ENCODE measurements at places on chromosomes 5 and 9.

GRCh38 chr5:38258042-38258318 lies 379 bp upstream of the EGFLAM start:
- DNase-seq, result peak; percentile 5

DNA sequence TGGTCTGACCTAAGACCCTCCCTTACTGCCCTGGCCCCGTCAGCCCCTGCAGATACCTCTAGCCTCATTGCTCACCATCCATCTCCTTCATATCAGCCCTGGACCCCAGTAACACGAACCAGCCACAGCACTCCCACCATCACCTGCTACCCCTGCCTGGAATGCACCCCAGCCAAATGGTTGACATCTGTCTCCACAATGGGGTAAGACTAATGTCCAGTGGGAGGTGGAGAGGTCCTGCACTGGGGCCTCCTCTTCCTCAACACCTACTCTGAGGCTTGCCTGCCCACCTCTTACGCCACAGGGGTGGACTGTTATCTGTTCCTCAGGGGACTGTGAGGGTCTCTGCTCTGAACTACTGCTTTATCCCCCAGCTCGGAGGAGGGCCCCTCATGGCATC lies 12.1 kb downstream of the CSF2 start:
- DNase-seq, result no peak

DNA sequence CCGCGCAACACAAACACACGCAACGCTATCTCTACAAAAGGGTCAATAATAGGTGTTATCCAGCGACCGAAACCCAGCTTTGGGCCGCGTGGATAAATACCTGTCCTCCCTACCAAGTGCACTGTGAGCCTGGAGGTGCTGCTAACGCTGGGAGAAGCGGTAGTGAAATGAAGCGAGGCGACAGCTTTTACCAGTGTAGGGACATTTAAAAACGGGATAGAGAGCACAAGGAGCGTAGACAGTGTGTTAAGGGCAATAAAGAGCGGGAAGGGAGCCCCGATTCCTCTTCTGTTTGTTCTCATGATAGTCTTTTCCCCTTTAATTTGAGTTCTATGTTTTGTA lies 421 bp upstream of the DEPDC1B start:
- no peak for DNase-seq

DNA sequence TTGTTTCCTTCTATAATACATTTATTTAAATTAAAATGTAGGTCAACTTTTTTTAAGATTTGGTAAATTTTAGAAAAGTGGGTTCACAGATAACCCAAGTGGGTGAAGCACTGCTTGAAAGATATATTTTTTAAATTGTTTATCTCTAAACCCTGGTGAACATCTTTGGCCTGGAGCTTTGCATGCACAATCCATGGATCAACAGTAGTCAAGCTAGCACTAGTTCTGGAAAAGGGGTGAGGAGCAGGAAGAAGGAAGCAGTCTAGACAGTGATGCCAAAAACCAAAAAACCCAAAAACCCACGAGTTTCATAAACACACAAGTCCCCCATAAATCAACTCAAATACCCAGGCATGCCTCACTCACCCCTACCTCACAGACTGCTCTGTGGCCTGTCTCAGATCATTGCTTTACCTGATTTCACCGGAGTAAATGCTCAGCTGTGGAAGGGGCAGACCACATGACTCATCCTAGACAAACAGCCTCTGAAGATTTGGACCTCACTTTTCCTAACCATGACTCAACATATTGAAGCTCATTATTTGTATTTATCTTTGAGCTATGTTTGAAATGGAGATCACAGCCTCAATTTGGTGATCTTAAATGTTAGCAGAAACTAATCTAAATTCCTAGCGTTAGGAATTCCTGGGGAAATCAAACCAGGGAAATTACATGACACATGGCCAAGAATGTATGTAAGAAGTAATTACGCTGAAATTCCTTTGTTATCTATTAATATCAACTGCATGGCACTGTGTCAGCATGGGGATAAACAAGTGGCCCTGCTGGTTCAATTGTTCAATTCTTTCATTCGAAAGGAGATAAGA lies 149.6 kb downstream of the ZNF608 start:
- DNase-seq, result peak; percentile 31

DNA sequence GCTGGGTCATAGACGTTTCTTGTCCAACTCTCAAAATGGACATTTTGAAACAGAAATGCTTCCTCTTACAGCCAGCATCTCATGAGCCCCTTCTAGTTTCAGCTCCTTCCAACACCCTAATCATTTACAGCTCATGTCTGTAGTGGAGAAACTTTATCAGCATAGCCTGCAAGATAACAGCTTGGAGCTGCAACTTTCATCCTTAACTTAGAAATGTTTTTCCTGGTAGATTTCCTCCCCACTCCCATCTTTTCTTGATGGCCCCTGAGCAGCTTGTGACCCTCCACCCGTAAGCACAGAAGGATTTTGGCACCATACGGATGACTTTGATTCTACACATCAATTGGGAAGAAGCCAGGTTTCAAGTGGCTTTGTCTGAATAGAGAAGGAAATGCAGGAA lies 53.5 kb upstream of the TGFBR1 start:
- DNase-seq, result peak; percentile 11

GRCh38 chr5:178237431-178238312 lies 5.1 kb upstream of the PHYKPL start:
- peak; percentile 74 for DNase-seq

GRCh38 chr9:89046832-89047231 lies 55.6 kb downstream of the S1PR3 start:
- DNase-seq, result no peak

GRCh38 chr5:2797160-2797559 lies 45.7 kb upstream of the IRX2 start:
- DNase-seq, result no peak

GRCh38 chr9:76445976-76446375 lies 13.0 kb upstream of the GCNT1 start:
- no peak for DNase-seq

GRCh38 chr5:144189800-144190429 lies 19.2 kb downstream of the KCTD16 start:
- peak; percentile 93 for DNase-seq

DNA sequence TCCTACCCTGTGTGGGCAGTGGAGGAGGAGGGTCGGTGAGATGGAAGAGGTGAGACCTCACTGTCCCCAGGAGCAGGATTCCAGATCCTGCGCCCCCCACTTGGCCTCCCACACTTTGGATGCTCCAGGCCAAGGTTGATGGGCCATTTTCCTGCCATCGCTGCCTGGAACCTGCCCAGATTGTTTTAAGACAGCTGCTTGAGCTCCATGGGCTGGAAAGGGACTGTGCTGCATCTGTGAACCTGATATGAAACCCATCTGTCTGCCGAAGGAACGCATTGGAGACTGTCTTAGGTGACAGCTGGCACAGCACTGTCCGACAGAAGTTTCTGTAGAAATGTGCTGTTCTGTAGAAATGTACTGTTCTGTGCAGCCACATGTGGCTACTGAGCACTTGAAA lies 72.7 kb upstream of the SLC25A48 start:
- DNase-seq, result no peak

- DNase-seq, result no peak
These were observed 13.3 kb downstream of the PHF2 start for GRCh38 chr9:93589688-93590087.

DNA sequence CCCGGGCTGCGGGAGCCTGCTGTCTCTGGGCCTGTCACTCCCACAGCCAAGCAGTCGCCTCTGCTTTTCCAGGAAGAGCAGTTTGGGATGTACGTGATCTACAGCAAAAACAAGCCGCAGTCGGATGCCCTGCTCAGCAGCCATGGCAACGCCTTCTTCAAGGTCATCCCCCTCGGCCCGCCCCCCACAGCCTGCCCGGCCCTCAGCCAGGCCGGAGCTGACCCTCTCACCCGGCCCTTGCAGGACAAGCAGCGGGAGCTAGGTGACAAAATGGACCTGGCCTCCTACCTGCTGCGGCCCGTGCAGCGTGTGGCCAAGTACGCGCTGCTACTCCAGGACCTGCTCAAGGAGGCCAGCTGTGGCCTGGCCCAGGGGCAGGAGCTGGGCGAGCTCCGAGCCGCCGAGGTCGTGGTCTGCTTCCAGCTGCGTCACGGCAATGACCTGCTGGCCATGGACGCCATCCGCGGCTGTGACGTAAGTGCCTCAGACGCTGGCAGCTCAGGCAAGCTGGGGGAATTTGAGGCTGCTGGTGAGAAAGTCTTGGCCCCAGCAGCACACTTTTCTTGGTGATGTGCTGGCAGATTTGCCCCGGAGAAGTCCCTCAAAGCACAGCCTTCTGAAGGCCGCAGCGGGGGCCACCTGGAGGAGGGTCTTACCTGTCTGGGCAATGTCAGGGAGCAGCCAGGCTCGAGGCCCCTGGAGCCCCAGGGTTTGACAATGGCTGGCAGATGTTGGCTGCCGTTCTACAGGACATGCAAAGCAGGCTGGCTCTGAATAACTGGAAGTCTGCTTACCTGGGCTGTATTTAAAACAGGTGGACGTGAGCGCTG lies 20.1 kb upstream of the LRRC14B start:
- DNase-seq, result no peak

- no peak for DNase-seq
These were observed 38.6 kb downstream of the GRAMD2B start for GRCh38 chr5:126461838-126462237.

- no peak for DNase-seq
These were observed 298.1 kb downstream of the CETN3 start for GRCh38 chr5:90111364-90112032.

- DNase-seq, result no peak
These were observed 10.2 kb upstream of the NFIB start for GRCh38 chr9:14323985-14324650.

DNA sequence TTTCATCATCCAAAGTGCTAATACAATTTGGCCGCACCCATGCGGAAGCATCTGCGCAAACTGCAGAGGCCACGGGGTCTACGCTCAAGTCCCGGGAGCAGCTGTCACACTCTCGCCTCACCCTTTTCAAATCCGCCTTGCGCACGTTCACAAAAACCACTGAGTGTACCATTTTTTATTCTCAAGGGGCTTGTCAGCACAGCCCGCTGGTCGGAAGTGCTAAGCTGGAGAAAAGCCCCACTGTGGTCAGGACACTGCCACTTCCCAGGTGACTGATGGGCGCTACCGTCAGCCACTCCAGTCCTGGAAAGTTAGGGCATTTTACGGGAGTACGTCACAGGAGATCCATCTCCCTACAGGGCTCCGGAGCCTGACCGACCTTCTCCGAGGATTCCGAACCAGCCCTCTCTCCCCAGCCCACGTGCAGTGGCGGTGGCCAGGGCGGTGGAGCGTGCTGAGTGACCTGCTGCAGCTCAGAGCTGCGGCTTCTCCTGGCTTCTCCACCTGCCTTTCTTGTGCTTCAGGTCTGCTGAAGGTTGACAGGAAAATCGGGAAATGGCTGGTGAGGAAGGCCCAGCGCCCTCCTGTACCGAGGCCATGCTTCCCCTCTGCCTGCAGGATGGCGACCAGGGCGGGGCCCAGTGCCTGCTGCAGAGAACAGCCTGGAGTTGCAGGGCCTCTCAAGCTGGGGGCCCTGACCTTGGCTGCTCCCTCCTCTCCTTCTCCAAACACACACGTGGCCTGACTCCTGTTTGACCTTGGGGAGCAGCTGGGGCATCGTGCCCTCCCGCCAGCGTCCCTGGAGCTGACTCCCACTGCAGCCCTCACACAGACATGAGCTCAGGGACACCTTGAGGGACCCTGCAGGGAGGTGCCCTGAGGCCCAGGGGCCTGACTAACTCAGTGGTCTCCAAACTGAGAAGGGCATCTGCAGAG lies 14.3 kb downstream of the RASGEF1C start:
- no peak for DNase-seq

DNA sequence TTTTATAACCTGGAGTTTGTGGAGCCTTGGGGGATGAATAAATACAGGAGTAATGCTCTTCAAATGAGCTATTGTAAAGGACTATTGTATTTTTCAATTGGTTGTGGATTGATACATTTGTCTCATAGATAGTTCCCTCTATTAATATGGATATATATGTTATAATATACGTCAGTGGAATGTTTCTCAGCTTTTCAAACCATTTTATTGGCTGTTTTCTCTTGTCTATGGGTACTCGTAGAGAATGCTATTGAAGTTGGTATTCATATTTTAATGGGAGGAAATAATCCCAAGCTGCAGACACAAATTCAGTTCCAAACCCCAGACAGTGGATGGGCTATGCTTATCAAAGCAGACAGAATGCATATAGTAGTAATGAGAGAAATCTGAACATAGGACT lies 181.8 kb upstream of the DAB2 start:
- no peak for DNase-seq

- DNase-seq, result no peak
These were observed 50.3 kb upstream of the C5orf58 start for GRCh38 chr5:170182491-170182890.

GRCh38 chr9:126939821-126940221 lies 25.2 kb downstream of the RALGPS1 start:
- peak; percentile 98 for DNase-seq

DNA sequence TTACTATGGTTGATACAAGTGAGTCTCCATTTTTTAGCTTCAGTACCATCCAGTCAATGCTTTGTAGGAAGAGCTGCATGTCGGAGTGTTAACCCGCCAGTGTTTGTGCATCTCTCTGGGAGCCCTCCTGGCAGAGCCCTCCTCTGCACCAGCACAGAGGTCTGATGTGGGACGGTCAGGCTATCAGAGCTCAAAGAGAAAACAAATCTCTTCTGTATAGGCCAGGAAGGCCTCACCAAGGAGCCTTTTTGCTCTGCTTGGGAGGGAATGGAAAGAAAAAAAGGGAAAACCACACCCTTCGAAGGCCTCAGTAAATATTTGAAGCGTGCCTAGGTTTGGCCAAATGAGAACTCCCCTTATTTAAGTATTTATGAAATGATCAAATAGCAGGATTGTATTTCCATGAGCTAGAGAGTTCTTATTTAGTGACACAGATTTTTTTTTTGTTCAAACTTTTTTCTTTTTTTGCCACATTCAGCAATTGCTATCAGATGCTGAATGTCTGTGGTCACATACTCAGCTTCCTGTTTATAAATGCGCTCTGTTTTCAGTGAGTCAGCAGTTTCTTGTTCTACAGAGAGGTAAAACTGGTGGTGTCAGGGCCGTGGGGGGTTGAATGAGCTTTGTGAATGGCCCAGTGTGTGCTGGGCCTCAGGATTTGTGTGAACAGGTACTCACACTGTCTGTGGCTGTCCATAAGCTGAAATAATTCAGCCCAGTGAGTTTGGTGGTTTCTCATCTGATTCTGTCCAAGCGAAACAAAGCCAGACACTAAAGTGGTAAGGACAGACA lies 226.6 kb downstream of the SNX18 start:
- DNase-seq, result peak; percentile 52
